ENCODE measurements at places on chromosomes 13 and 19.
A peak's percentile ranks its signal among the peaks of the same experiment; 100 is the strongest.

DNA sequence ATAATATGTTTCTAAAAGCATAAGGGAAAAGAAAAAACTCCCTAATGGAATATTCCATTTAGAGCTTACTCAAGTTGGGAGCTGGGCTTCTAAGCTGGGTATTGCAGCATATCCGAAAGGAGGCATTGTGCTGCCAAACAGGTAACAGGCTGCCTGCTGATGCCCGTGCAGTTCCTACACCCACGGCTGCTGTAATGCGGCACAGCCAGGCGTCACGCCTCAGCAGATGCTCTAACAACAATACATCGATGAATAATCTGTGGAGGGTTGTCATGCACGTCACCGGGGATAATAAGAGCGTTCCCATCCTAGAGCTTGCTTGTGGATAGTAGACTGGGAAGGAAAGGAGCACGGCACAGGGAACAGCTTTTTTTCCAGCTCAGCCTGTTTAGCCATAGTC, 1582.1 kb upstream of the SLC10A2 start:
- DNase-seq: no peak

DNA sequence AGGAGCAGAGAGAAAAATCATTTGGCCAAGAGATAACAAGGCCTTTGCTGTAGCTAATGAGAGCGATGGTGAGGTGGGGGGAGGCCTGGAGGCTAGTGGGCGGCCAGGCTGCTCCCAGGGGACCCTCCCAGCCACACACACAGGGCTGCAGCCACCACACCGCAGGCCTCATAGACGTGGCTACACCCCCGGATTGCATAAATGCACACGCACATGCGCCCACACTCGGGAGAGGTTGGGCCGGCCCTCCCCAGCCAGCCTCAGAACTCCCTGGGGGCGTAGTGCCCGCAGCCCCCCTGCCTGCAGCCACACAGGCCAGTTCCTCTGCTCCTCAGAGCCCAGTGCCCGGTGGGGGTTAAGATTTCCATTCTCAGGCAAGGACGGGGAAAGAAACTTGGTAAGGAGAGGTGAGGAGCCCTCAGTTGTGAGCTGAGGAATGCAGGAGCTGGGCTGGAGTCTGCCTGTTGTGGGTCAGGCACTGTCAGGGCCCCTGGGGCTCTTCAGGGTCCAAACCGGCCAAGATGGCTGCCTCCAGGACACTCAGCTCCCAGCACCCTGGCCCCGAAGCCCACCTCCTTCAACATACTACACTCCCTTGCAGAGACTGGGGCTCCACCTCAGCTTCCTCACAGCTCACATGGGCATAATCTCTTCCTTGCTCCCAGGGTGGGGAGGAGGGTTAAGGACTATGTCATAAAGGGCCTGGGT, 8.0 kb downstream of the PTH2 start:
- DNase-seq: no peak

DNA sequence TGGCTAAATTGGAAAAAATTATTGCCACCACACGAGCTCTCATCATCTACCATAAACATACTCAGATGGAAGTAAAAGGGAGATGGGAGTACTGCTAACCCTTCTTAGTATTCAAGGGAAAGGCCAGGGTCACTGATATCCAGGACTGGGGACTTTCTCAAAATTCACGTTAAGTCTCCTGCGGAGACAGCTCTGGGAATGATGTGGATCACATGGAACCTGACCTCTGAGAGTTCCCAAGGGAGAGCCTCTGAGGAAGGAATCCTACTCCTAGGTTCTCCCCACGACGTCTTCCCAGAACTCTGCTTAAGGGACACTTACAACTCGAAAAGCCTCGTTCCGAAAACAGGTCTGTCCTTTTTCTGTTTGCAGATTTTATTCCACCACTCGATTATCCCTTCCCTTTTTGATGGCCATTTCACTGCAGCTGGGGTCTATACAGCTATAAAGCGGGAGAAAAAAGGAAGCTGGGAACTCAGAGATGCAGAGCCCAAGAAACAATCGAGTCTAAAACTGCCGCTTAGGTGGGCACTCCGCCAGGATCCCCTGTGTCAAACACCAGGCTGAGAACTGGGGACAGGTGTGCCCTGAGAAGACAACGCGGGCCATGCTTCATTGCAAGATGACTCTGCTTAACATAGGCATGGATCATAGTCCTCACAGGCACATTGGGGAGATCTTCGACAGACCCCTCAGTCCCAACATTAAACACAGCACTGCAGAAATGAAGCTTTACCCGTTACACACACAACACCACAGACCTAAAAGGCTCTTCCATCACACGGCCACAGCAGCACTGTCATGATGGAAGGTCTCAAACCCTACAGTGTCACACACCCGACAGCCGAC, 823 bp upstream of the ZNF567 start:
- peak; percentile 12 for DNase-seq

GRCh38 chr13:108877300-108877699, 247.9 kb downstream of the MYO16 start:
- peak; percentile 26 for DNase-seq

- DNase-seq: no peak
These were observed 32.4 kb downstream of the DPRX start for GRCh38 chr19:53664152-53664551.

Measured in fibroblast of lung (primary cell).